ENCODE measurements at places on chromosomes 3 and 15.

- DNase-seq = no peak
Observed at GRCh38 chr3:94011233-94011711, 17.1 kb downstream of the STX19 start.

- peak; percentile 7 for DNase-seq
Observed at GRCh38 chr3:15858547-15859506, 61.0 kb upstream of the ANKRD28 start.

GRCh38 chr15:69472046-69472445 is 19.4 kb downstream of the RPLP1 start:
- DNase-seq = no peak

DNA sequence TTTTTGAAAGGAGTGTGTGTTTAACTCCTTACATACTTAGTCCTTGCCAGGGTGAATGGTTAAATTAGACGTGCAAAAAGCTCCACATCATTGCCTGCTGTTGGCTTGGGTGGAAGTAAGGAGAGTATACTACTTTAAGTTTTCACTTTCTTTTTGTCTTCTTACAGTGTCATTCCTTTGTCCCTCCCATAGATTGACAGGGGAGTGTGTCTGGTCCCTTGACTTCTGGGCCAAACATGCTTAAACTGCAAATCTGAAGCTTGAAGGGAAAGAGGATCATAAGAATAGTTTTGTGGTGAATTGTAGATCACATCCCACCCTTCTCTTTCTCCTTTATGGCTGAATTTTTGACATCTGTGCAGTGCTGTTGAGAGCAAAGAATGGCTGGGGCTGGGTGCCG is 355.8 kb upstream of the C2CD4B start:
- DNase-seq = no peak

DNA sequence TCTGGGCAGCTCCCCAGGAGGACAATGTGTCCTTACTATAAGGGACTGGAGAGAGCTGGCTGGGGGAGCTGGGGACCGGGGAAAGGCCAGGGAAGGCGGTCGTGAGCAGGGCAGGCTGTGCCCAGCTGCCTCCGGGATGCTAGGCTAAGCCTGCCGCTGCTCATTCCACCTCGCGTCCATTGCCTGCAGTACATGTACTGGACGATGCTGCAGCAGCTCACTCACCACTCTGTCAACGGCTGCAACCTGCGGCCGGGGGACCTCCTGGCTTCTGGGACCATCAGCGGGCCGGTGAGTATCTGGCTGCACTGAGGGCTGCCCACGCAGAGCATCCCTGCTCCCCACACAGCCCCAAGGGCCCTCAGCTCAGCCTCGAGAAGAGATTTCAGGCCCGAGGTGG is 27.1 kb downstream of the FAH start:
- no peak for DNase-seq

DNA sequence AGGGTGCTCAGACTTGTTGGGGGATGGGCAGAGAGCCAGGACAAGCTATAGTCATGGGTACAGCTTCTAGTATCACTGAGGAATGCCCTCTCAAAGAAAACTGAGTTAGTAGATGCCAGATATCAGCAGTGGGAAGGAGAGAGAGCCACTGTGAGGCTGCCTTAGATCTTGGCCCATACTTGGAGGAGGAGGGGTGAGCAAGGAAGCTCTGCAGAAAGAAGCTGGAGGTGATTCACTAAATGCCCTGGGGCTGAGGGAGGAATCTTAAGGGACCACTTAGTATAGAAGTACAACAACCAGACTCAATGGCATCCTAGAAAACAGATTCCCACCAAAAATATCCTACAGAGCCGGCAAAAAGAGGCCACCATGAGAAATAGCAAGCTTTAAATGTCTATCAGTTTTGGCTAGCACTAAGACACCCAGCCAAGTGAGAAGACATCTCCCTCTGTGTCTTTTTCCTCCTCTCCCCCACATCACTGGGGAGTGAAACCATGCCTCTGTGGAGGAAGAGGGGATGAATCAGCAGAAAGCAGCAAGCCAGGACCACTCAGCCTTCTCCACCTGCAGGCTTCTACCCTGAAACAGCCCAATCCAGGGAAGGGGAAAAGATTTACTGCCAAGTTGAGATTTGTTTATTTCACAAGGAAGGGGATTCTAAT is 282.5 kb upstream of the STT3B start:
- DNase-seq = no peak

DNA sequence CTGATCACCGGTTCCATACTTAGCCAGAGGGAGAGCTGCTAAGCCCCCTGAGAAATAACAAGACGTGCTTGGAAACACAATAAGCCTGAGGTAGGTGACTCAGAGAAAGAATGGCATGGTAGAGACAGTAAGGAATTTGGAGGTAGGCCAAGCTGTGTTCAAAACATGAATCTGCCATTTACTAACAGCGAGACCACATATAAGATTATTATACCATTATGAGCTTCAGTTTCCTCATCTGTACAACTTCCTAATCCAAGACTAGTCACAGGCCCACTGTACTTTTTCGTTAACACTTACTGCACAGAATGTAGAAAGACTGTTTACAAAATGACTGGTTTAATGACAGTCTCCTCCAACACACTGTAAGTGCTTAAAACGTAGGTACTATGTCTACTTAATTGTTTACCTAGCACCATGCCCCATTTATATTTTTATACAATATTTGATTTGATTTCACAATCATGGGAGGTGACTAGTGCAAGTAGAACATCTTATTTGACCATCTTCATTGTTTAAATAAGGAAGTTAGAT is 25.7 kb downstream of the ATOSA start:
- DNase-seq = no peak

GRCh38 chr3:32186097-32186496 is 52.4 kb upstream of the CMTM8 start:
- DNase-seq = no peak

DNA sequence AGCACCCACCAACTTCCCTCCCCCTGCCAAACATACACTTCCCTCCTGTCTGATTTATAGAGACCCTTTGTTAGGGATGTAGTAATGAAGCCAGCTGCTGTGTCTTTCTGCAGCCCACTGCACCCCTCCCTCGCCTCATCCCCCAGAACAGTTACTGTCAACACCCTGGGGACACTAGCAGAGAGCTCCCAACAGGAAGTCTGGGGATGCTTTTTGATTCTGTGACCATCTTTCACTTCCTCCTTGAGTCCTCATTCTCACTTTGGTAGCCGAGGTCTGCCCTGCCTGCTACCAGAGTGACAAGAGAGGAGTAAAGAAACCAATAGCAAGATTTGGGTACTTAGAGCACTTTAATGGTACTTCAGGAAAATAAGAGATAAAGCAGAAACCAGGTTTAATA is 201.6 kb downstream of the SATB1 start:
- DNase-seq = no peak

- DNase-seq = no peak
Observed at GRCh38 chr3:123021996-123022510, 5.5 kb downstream of the SEMA5B start.

- DNase-seq = no peak
Observed at GRCh38 chr3:171908731-171909130, 65.6 kb downstream of the TMEM212 start.

GRCh38 chr15:96138985-96139384 is 191.5 kb upstream of the NR2F2 start:
- no peak for DNase-seq

DNA sequence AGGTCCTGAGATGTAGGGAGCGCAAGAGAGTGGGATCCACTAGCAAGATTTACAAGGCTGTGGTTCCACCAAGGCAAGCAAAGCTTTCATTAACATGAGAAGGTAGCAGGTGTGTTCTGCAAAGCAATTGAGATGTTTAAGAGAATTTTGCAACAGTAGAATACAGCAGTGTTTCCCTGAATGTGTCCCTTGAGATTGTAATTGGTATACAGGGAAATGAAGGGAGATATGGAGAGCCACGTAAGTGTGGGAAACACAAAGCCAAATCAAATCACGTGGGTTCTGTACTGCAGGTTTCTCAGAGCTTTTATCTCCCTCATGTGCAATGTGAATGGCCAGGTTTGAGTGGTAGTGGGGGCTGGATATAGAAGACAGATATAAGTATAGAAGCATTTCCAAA is 67.3 kb downstream of the ATG7 start:
- DNase-seq = no peak

DNA sequence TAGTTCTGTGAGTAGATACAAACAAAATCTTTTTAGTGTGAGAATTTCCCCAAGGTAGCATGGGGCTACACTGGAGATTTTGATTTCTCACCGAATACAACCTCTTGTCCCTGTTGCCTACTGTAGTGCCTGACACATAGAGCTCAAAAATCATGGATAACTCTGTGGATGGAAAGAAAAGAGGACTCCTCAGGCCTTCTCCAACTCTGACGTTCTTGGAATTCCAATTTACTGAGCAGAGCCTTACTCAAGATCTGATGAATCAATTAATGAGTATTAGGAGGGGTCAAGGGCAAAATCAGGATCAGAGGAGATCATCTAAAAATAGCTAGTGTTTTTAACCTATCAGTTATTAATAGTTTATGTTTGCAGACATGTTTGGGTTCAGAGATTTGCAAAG is 46.7 kb upstream of the PYDC2 start:
- no peak for DNase-seq

- no peak for DNase-seq
Observed at GRCh38 chr3:108414007-108414406, 96.4 kb downstream of the MYH15 start.

- DNase-seq = no peak
Observed at GRCh38 chr15:59632714-59633113, 21.1 kb downstream of the GCNT3 start.

- DNase-seq = no peak
Observed at GRCh38 chr3:87792534-87793336, 266.1 kb downstream of the CGGBP1 start.

DNA sequence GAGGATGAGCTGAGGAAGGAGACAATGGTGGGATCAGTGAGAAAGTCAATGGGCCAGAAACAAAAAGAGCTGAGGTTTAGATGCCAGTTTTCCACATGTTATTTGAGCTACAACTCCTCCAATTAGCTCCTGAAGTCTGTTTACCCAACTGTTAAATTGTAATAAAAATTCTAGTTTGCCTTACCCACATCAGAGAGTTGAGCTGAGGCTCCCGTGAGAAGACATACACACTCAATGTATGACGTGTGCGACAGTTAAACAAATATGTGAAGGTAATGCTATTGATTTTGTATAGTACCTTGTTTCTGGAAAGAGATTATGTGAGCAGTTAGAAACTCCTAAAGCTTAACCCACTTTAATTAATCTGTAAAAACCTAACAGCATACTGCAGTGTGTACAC is 318.1 kb upstream of the GRM7 start:
- DNase-seq = no peak

- no peak for DNase-seq
Observed at GRCh38 chr15:90000186-90001001, 730 bp upstream of the ZNF710 start.

DNA sequence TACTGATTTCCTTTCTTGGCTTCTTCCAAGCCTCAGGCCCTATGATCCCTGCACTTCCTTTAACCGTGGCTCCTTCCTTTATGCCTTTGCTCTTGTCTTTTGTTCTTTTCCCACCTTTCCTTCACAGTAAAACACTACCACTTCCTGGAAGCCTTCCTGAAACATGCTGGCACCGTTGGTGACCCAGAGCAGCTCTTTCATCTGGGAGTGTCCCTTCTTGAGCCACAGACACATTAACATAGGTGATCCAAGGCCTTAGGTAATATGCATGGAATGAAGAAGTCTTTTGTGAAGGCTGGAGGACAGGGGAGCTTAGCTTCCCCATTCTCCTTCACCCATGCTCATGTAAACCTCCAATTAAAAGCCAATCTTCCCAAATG is 39.4 kb downstream of the AMOTL2 start:
- DNase-seq = no peak

- no peak for DNase-seq
Observed at GRCh38 chr3:185082149-185082548, 70.7 kb downstream of the C3orf70 start.

- DNase-seq = no peak
Observed at GRCh38 chr3:177831361-177831760, 634.1 kb upstream of the TBL1XR1 start.

DNA sequence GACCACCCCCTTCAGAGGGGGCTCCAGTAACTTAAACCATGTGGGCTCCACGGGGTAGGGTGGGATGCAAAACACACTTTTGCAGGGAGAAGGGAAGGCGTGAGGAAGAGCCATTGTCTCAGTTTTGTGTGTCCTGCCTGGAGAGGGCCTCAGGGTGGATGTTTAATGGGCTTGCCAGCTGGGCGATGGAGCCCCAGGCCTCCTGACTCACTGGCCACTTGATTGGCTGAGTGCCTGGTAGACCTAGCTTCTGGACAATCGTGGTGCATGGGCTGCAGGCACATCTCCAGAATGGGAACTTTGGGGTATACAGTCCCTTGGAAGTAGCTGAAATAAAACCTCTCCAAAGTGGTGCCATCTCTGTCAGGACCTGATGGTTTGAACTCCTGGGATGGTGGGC is 118.3 kb upstream of the MRPS22 start:
- DNase-seq = no peak

GRCh38 chr3:141370065-141370533 is 1.8 kb downstream of the ZBTB38 start:
- DNase-seq = no peak

GRCh38 chr3:132843851-132844553 is 121.8 kb upstream of the NPHP3 start:
- no peak for DNase-seq

- no peak for DNase-seq
Observed at GRCh38 chr3:141333836-141334626, 34.3 kb upstream of the ZBTB38 start.

DNA sequence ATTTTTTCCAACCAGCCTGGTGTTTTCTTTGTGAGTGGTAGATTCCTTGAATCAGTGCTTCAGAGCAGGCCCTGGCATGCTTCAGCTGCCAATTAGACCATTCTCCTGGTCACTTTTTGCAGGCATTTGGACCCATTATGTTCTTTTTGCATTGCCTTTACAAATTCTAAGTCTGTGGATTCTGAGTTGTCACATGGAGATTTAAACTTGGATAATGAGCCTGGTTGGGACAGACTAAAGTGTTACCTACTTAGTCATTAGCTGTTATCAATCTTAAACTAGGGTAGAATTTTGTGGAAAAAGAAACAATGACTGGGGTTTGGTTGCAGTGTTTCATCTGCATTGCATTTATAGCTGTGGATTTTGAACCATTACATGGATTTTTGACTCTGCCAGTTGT is 40.6 kb downstream of the ARHGEF26 start:
- no peak for DNase-seq

DNA sequence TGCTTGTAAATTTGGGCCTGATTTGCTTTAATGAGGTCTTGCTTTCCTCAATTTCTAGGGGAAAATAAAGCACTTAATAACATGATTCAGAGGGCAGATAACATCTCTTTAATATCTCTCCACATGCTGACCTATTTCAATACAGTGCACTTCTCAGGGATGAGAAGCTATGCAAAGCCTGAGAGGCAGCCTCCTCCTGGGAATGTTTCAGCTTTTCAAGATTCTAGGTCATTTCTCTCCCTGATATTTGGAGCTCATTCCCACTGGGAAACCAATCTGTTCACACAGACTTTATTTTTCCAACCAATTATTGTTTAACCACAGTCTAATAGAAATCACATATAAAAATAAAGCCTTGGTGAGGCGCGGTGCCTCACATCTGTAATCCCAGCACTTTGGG is 67.0 kb upstream of the LSAMP start:
- DNase-seq = no peak

GRCh38 chr3:133573054-133573628 is 345 bp upstream of the CDV3 start:
- DNase-seq = no peak

Measured in activated naive CD4-positive, alpha-beta T cell (primary cell).